ENCODE measurements at places on chromosomes 3 and 15. TPM values are rescaled to one million over a fixed set of nuclear protein-coding genes. Genes with fewer than 3 reads are reported as not detected.

Gene OXTR
- 0.70 TPM for total RNA-seq

Gene ATP13A5
- not detected for total RNA-seq

Gene EFCAB12
- 0.45 TPM for total RNA-seq

Gene POLQ
- total RNA-seq, result 35.6 TPM

Gene LMOD3
- total RNA-seq, result not detected

Gene B3GNT5
- total RNA-seq, result 1.4 TPM

Gene MFAP1
- total RNA-seq, result 40.1 TPM

Gene DHFR2
- 6.4 TPM for total RNA-seq

Gene C3orf22
- total RNA-seq, result not detected

Gene TM4SF4
- total RNA-seq, result not detected

Gene ZNF860
- not detected for total RNA-seq

Gene SOX2
- total RNA-seq, result not detected

Gene AADAC
- total RNA-seq, result not detected

Gene AQR
- 37.0 TPM for total RNA-seq

All from activated CD8-positive, alpha-beta T cell treated with anti-CD3 and anti-CD28 coated beads, Interleukin-2, amount 10 ng/mL, durations not matched to agents 7 days and 5 days (primary cell).